ENCODE measurements at places on chromosomes 5 and 9.

DNA sequence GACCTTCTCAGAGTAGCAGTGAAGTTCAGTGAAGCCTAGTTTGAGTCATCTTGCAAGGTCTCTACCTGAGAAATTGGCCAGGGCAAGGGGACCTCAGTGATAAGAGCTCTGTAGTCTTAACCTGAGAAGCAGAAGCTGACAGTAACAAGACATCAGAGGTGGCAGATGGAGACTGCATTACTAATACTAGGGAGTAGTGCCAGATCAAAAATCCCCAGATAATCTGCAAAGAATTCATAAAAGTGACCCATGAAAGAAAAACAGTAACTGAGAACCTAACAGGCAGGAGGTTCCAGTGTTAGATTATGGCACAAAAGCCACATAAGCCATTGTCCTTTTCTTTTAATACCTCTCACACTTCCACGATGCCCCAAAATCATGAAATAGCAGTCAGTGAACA is 175.5 kb downstream of the MUSK start:
- no peak for DNase-seq

- DNase-seq = no peak
Measured at GRCh38 chr9:106632621-106633020, 230.3 kb upstream of the ZNF462 start.

DNA sequence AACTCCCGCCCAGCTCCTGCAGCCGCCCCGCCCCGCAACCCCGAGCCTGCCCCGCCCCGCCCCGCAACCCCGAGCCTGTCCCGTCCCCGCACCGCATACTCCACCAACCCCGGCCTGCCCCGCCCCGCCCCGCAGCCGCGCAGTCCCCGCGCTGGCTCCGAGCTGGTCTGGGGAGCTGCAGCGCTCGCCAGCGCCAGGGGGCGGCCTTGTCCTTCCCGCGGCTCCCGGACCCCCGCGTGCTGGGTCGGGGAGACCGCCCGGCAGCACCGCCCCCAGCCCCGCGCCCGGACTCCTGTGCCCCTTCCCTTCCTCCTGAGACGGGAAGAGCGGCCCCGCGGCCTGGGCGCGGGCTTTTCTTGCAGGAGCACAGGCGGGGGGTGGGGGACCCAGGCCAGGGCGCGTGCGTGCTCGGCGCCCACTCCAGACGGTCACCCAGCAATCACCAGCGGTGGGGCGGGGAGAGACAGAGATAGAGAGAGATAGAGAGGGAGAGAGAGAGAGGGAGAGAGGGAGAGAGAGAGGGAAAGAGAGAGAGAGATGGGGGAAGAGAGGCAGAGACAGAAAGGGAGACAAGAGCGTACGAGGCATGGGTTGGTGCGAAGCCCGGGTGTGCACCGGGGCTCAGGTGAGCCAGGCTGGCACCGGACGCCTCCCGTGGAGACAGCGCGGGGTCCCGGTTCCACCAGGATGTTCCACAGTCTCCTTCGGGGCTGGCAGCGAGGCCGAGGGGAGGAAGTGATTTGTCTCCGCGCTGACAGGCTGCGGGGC is 14.7 kb upstream of the TMEM250 start:
- DNase-seq = no peak

GRCh38 chr5:133839721-133840120 is 128.7 kb downstream of the C5orf15 start:
- DNase-seq = no peak

GRCh38 chr5:158119961-158120723 is 261.2 kb upstream of the CLINT1 start:
- DNase-seq = no peak

- DNase-seq = no peak
Measured at GRCh38 chr5:58447226-58447625, 12.7 kb downstream of the PLK2 start.
